ENCODE measurements at places on chromosomes 12 and 14.

DNA sequence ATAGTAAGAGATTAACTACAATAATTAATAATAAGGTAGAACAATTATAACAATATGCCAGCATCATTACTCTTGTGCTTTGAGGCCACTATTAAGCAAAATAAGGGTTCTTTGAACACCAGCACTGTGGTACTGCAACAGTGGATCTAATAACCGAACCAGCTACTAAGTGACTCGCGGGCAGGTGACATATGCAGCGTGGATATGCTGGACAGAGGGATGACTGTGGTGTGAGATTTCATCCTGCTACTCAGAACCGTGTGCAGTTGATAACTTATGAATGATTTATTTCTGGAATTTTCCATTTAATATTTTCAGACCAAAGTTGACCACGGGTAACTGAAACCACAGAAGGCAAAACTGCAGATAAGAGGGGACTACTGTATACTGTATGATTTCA is 34.4 kb downstream of the BMAL2 start:
- no peak for DNase-seq

- no peak for DNase-seq
Measured at GRCh38 chr14:22981876-22982476, 375 bp downstream of the AJUBA start.

- DNase-seq, result no peak
Measured at GRCh38 chr14:75022655-75023054, 19.9 kb downstream of the EIF2B2 start.

GRCh38 chr12:99147130-99147529 is 500.4 kb upstream of the GARIN6 start:
- no peak for DNase-seq

DNA sequence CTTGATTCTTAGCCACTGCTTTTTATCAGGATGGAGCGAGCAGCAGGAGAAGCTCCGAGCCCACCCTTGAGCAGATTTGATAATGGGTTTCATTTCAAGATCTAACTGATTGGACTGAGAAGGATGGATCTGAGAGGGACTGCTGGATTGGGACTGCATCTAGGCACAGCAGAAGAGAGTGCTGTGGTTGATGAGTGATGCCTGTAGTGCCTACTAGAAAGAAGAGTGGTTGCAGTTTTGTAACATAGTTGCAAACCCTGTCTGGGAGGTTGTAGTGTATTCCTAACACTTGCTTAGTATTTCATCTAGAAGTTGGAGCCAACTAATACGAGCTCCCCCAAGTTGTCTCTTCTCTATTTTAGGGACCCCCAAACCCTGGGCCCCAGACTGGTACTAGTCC is 88.7 kb downstream of the ASCL1 start:
- DNase-seq, result no peak

- DNase-seq, result peak; percentile 25
Measured at GRCh38 chr12:115213538-115214016, 529.6 kb upstream of the TBX3 start.

All from putamen (tissue), 1 donor.